Ovary (tissue), 10 donors: ENCODE measurements at places on chromosomes 4 and X. TPM values are rescaled to one million over a fixed set of nuclear protein-coding genes. Genes with fewer than 3 reads are reported as not detected.

DNA sequence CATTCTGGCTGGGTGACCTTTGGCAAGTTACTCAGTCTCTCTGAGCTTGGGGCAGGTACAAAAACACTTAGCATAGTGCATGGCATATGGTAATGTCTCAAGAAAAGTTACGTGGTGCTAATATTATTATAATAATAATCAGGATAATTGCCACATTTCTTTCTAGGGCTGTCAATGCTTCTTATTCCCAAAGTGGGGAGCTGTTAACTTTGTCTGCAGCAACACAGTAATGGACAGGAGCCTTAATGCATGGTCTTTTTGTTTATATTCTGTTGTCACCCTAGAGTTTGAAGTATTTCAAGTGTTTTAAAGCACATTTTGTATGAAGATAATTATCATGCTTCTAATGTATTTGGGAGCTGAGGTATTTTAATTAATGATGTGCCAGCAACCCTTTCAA lies 121.8 kb downstream of the FHIP1A start:
- H3K36me3 ChIP-seq, result no peaks in the 10 kb centered on the region
- H3K27ac ChIP-seq, result no peak overlapping the region
- no peak for DNase-seq
- H3K4me1 ChIP-seq, result no peaks in the 10 kb centered on the region
- H3K27me3 ChIP-seq, result no peaks in the 10 kb centered on the region
- H3K4me3 ChIP-seq, result no peak overlapping the region

DNA sequence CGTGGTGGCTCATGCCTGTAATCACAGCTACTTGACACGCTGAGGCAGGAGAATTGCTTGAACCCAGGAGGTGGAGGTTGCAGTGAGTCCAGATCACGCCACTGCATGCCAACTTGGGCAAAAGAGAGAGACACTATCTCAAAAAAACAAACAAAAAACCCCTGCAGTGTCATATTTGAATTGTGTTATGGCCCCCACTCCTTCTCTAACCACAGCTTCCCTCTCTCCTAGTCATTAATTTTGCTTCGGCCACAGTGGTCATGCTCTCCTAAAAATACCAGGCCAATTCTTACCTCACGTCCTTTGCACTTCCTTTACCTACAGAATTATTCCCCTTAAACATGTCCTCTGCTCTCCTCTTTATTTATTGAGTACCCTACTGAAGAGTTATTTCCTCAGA lies 206.1 kb downstream of the PPP3CA start:
- DNase-seq, result no peak
- H3K27me3 ChIP-seq, result no peaks in the 10 kb centered on the region

DNA sequence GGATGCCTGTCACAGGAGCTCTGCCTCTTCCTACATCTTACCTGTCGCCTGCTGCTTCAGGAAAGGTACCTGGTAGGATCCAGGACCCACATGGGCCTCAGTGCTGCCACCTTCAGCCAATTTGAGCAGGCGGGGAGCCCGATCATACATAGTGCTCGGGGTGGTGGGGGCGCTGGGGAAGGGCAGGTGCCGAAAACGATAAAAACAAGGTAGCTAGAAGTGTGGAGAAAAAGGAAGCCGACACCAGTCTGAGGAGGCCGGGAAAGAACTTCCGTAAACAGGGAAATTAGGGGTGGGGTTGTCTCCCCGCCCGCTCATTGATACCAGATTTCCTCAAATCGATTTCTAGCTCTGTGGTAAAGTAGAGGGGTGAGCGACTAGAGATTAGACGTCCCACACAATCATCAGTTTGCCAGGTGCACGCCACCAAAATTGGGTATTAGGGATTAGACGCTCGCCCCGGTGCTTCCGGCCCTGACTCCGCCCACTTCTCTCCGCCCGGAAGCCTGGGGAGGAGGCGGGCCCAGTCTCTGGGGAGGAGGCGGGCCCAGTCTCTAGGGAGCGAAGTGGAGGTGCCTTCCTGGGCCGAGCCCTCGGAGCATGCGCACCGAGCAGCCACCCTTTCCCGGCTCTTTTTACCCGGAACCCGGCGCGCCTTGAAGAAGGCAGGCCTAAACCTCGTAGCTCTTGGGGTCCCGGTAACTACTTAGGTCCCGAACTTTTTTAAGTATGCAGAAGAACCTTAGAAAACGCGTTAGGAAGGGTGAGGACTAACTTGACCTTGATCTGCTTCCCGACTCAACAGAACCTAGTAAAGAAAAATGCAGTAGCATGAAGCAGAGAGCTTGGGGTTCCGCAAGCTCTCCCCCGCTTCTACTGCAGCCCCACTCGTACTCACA lies at the start of gene STPG2:
Gene STPG2, minus strand, starts transcription at position 476 of the 899 bp plus-strand sequence.
- H3K27me3 ChIP-seq, result no peaks in the 10 kb centered on the region
- DNase-seq, result peak; percentile 92
- no peak within 1 kb of the TSS for H3K27ac ChIP-seq
- H3K4me1 ChIP-seq, result no peaks in the 10 kb centered on the region
- peak within 1 kb of the TSS; percentile 55 for H3K4me3 ChIP-seq

Gene DCK
- total RNA-seq, result 12.2 TPM
